GM23338 (cell line): ENCODE measurements at places on chromosomes 5 and 9.

- no peaks in the 10 kb centered on the region for H3K4me1 ChIP-seq
- H3K27me3 ChIP-seq = no peaks in the 10 kb centered on the region
- H3K4me3 ChIP-seq = no peak overlapping the region
- peak; percentile 85 for DNase-seq
- no peaks in the 10 kb centered on the region for H3K36me3 ChIP-seq
These were observed 25.8 kb upstream of the FRRS1L start for GRCh38 chr9:109192732-109193361.

GRCh38 chr5:148855249-148856008 lies 29.0 kb downstream of the ADRB2 start:
- H3K27ac ChIP-seq = no peak overlapping the region
- H3K4me3 ChIP-seq = no peak overlapping the region
- H3K27me3 ChIP-seq = no peaks in the 10 kb centered on the region
- DNase-seq = no peak

GRCh38 chr9:112546149-112547012 lies 59.8 kb downstream of the KIAA1958 start:
- H3K27ac ChIP-seq = peak overlapping the region; percentile 86
- H3K27me3 ChIP-seq = no peaks in the 10 kb centered on the region
- DNase-seq = peak; percentile 52
- H3K4me3 ChIP-seq = no peak overlapping the region
- H3K4me1 ChIP-seq = peaks cover 53% of the 10 kb centered on the region
- no peaks in the 10 kb centered on the region for H3K36me3 ChIP-seq

DNA sequence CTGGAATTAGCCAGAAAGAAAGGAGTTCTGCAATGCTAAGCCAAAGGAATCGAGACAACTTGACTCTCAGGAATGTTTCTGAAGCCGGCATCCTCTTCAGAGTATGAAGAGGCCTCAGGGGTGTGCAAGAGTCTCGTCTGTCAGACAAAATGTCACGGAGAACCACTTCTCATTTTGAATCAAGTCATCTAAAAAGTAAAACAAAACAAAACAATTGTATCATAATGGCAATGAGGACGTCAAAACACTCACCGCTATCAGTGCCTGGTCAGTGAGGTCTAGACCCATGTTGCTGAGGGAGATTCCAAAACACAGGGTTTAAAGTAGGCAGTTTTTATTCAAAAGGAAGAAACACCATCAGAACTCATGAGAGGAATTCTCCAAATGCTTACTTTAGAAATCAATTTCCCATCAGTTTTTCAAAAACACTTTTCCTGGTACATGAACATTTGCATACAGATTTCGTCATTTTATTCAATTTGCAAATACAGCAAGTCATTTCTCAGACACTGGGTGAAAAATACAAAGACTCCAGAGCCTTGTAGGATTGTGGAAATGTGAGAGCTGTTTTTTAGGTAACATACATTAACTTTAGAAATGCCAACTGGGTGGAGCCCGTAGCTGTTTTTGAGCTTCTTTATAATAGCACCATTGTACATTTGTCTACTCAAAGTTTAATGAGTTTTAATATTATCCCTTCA lies 89.5 kb upstream of the MAP3K1 start:
- no peak overlapping the region for H3K4me3 ChIP-seq
- H3K4me1 ChIP-seq = no peaks in the 10 kb centered on the region
- DNase-seq = no peak

DNA sequence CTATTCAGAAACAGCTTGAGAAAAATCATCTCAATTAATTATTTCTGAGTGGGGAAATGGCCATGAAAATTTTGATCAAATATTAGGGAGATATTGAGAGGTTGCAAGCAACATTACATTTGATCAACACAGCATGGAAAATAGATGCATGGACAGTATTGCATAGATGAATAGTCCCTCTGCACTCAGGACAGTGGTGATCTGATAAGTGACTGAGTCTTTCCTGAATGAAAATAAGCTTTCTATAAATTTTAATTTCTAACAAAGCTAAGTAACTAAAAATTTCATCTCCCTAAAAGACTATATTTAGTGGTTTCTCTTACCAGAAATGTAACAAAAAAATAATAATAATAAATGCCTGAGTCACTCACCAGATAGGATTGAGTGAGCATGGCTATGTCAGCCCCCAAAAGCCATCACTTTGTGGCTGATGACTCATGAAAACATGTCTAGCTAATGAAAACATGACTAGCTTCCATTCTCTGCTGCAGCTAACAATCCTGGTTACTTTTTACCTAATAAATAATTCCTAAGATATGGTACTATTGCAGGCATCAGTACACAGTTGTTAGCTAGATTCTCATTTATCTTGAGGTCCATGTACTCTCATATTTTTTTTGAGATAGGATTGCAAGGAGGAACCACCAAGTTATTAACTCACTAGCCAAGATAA lies 1294.8 kb upstream of the ACO1 start:
- H3K36me3 ChIP-seq = no peaks in the 10 kb centered on the region
- peaks cover 8% of the 10 kb centered on the region; the same call in 1 of the 2 replicates for H3K4me1 ChIP-seq
- H3K4me3 ChIP-seq = no peak overlapping the region
- H3K27me3 ChIP-seq = no peaks in the 10 kb centered on the region

DNA sequence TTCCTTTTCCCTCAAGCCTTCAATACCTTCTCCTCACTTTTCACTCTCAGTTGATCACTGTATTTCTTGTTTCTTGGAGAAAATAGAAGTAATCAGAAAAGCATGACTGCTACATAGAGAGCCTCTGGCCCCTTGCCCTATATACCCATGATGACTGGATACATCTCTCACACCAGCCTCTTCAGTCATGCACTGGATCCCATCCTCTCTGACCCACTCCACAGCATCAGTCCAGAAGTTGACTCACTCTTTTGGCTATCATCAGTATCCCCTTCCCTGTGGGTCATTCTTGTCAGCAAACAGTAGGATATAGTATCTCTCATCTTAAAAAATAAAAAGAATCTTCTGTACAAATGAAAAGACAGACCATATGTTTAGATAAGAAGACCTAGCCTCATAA lies 32.9 kb downstream of the PTCD2 start:
- no peak overlapping the region for H3K4me3 ChIP-seq
- H3K27me3 ChIP-seq = no peaks in the 10 kb centered on the region
- H3K4me1 ChIP-seq = no peaks in the 10 kb centered on the region
- H3K27ac ChIP-seq = no peak overlapping the region
- DNase-seq = no peak

DNA sequence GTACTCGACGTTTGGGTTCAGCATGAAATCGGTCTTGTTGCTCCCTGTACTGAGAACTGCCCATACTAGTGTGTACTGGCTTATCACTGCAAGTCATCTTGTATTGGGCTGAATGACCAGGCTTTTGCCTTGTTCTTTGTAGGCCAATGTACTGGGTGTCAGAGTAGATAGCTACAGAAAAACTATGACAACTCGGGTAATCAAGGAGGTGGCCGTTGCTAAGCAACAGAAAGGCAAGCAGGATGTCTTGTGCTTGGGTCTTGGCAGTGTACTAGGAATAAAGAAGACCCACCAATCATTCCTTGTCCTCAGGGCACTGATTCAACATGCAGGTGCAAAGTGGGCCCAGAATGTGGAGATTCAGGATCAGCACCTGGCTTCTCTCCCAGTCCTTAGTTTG lies 11.9 kb upstream of the SHISAL2B start:
- H3K27ac ChIP-seq = no peak overlapping the region
- no peak for DNase-seq
- 0 out of 2 replicates have a peak, but pooled peaks cover 6% of the 10 kb centered on the region for H3K4me1 ChIP-seq
- no peaks in the 10 kb centered on the region for H3K27me3 ChIP-seq
- no peaks in the 10 kb centered on the region for H3K36me3 ChIP-seq

DNA sequence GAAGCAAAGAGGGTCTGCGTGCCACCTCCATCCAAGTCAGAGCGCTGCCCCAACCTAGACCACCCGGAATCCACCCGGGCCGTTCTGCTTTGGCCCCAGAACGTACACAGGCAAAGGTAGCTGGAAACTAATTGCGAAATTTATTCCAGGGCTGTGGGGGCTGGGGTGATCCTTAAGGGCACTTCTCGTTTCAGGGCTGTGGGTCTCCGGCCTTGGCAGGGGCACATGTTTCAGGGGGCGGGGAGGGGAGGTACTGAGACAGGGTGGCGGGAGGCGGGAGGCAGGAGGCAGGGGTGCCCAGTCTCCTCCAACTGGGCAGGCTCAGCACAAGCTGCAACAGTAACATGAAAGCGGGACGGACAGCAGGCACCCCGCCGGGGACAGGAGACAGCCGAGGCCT lies 26.1 kb downstream of the NR5A1 start:
- no peak overlapping the region for H3K4me3 ChIP-seq
- DNase-seq = no peak
- H3K36me3 ChIP-seq = no peaks in the 10 kb centered on the region
- H3K4me1 ChIP-seq = peaks cover 20% of the 10 kb centered on the region

- DNase-seq = no peak
- 0 out of 2 replicates have a peak, but pooled peaks cover 7% of the 10 kb centered on the region for H3K4me1 ChIP-seq
- no peak overlapping the region for H3K27ac ChIP-seq
- H3K4me3 ChIP-seq = no peak overlapping the region
- no peaks in the 10 kb centered on the region for H3K27me3 ChIP-seq
- H3K36me3 ChIP-seq = no peaks in the 10 kb centered on the region
These were observed 399.3 kb upstream of the CDH9 start for GRCh38 chr5:27437594-27438200.

DNA sequence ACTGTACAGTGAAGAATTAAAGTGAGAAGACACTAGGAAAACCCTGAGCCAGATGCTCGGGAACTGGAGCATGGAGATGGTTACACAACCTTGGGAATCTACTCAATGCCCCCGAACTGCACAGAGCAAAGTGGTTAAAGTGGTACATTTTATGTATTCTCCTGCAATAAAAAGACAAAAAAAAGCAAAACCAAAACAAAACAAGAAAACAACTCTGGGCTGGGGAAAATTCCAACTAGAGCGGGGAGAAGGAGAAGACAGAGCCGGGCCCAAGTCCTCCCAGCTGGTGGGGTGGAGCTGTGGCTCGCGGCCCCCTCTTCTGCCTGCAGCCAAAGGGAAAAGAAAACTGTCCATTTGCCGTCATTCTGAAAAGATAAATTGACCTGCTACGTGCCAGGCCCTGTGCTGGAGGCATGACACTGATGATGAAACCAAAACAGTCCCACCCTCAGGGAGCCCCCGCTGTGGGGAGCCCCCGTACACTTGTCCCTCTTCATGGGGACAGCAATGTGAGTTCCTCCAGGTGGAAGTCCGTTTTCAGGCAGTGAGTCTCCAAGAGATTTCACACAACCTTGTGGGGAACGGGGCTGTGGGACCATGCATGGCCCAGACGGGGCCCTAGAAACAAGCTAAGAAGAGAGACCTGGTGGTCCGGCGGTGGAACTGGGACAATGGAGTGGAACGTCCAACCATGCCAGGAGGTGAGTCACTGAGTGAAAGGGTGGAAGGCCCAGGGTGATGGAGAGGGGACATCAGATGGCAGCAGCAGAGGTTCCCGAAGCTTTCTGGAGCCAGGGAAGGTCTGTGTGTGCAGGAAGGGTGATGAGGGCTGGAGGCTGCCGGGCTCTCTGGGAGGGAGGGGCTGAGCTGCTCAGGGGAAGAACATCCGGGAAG lies 114.8 kb upstream of the COL5A1 start:
- DNase-seq = no peak
- no peak overlapping the region for H3K4me3 ChIP-seq
- no peak overlapping the region for H3K27ac ChIP-seq
- H3K4me1 ChIP-seq = no peaks in the 10 kb centered on the region
- H3K36me3 ChIP-seq = no peaks in the 10 kb centered on the region
- no peaks in the 10 kb centered on the region for H3K27me3 ChIP-seq

GRCh38 chr5:177455661-177456590 lies 9.3 kb downstream of the PRR7 start:
- peak overlapping the region; percentile 85 for H3K4me3 ChIP-seq
- H3K4me1 ChIP-seq = peaks cover 19% of the 10 kb centered on the region
- peaks cover 19% of the 10 kb centered on the region for H3K27me3 ChIP-seq
- H3K27ac ChIP-seq = peak overlapping the region; percentile 84; the same call in 1 of the 2 replicates

- no peaks in the 10 kb centered on the region for H3K27me3 ChIP-seq
- no peaks in the 10 kb centered on the region for H3K4me1 ChIP-seq
- no peak for DNase-seq
- H3K4me3 ChIP-seq = no peak overlapping the region
These were observed 10.5 kb upstream of the RALGDS start for GRCh38 chr9:133131506-133131905.

DNA sequence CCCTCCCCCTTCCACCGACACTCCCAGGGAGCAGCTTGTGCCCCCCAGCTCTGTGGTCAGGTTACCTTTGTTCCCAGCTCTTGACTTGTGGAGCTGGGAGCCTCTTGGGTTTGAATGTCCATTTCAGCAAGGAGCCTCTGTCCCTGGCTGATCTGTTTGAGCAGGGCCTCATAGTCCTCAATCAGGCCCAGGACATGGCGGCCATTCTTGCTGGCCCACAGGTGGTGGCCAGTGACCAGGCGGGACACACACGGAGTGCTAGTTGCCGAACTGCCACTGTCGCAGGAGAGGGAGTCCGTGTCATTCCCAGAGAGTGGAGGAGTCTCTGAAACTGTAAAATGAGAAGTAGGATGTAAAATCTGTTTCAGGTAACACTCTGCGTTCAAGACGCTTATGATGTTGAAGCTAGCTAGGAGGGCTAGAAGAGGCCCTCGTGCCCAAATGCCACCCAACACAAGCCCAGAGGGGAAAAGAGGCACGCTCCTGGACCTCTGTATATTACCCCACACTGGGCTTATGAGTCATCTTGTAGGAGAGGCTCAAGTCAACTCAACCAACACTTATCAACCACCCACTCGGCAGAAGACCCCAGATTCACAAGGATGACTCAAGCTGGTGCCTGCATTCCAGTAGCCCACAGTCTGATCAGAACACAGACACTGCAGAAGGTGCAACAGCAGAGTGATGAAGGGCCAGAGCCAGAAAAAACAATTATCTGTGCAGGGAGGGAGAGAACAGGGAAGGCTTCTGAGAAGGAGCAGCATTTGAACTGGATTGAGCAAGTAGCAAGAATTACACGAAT lies 177.0 kb downstream of the CDK5RAP2 start:
- peaks cover 26% of the 10 kb centered on the region for H3K36me3 ChIP-seq
- no peak overlapping the region for H3K4me3 ChIP-seq
- H3K27ac ChIP-seq = no peak overlapping the region
- H3K27me3 ChIP-seq = no peaks in the 10 kb centered on the region

DNA sequence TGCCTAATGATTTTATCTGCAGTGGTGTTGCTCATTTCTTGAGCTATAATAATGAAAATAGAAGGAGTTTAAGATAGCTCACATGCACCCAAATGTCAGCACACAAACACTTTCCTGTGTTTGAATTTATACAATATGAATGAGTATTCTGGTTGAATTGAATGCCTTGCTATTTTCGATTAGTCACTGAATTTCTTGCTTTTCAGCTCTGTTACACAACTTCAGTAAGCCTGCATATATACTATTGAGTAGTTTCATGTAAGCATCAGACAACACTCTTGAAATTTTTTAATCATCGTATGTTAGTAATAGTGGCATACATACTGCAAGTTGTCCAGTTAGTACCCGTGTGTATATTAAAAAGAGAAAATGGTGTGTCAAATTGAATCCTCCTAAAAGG lies 281.5 kb upstream of the GRIA1 start:
- H3K4me3 ChIP-seq = no peak overlapping the region
- no peaks in the 10 kb centered on the region for H3K27me3 ChIP-seq
- no peak overlapping the region for H3K27ac ChIP-seq
- H3K4me1 ChIP-seq = no peaks in the 10 kb centered on the region
- no peaks in the 10 kb centered on the region for H3K36me3 ChIP-seq
- no peak for DNase-seq
